ENCODE measurements at places on chromosomes 12 and 14. TPM values are rescaled to one million over a fixed set of nuclear protein-coding genes. Genes with fewer than 3 reads are reported as not detected.

GRCh38 chr12:98294051-98294805 is 221.2 kb upstream of the TMPO start:
- peaks cover 9% of the 10 kb centered on the region for H3K27me3 ChIP-seq
- no peak for DNase-seq
- no peak overlapping the region for H3K27ac ChIP-seq
- no peaks in the 10 kb centered on the region for H3K4me1 ChIP-seq
- H3K4me3 ChIP-seq, result no peak overlapping the region
- H3K36me3 ChIP-seq, result no peaks in the 10 kb centered on the region

GRCh38 chr12:53728206-53728605 is 954 bp upstream of the CALCOCO1 start:
- H3K4me3 ChIP-seq, result peak overlapping the region; percentile 95
- peaks cover 11% of the 10 kb centered on the region for H3K36me3 ChIP-seq
- H3K27ac ChIP-seq, result peak overlapping the region; percentile 90

DNA sequence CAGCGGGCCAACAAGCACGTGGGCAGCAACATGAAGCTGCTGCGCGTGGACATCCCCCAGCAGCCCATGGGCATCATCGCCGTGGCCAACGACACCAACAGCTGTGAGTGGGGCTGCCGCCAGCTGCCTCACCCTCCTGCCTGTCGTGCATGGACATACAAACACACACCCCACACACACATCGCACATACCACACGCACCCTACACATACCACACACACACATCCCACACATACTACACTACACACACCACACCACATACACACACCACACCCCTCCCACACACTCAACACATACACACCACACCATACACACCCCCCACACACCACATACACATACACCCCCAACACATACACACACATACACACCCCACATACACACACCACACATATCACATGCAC is 25.2 kb upstream of the NXPH4 start:
- H3K4me3 ChIP-seq, result no peak overlapping the region
- H3K36me3 ChIP-seq, result no peaks in the 10 kb centered on the region

DNA sequence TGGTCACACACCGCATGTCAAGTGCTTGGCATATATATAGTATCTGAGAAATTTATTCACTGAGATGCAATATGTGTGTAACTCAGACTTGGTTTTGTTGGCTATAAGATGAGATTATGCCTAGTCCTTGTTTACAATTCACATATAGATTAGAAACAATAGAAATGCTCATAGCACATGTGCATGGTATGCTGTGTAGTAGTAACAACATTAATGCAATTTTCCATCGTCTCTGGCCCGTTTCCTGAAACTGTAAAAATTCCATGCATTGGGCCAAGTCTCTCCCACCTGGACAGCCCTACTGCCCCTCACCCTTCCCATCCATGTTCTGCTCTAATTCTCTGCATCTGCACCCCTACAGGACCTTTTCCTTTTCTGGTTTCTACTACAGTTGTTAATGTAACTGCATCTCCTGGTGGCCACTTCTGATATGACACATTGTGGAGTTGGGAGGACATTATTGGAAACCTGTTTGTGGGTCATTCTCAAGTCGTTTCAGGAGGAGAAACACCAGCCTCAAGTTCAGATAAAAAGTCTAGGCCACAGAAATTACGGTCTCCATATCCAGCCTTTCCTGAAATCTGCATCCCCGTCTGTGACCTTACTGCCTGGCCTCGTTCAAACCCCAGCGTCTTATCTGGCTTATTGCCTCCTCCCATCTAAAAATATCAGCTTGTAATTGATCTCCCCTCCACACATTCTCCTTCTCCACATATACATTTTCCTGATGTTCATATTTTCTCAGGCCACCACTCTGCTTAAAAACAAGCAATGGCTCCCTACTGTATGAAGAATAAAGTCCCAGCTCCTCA is 37.5 kb downstream of the EMP1 start:
- peaks cover 13% of the 10 kb centered on the region for H3K27me3 ChIP-seq
- no peaks in the 10 kb centered on the region for H3K4me1 ChIP-seq
- DNase-seq, result peak; percentile 82
- no peaks in the 10 kb centered on the region for H3K36me3 ChIP-seq
- no peak overlapping the region for H3K27ac ChIP-seq

- peaks cover 79% of the 10 kb centered on the region for H3K4me1 ChIP-seq
- DNase-seq, result no peak
Measured at GRCh38 chr12:49672301-49673217, 34.6 kb downstream of the FMNL3 start.

GRCh38 chr12:17060260-17060659 is 454.3 kb upstream of the LMO3 start:
- no peaks in the 10 kb centered on the region for H3K4me1 ChIP-seq
- H3K4me3 ChIP-seq, result no peak overlapping the region
- DNase-seq, result no peak
- no peaks in the 10 kb centered on the region for H3K36me3 ChIP-seq

DNA sequence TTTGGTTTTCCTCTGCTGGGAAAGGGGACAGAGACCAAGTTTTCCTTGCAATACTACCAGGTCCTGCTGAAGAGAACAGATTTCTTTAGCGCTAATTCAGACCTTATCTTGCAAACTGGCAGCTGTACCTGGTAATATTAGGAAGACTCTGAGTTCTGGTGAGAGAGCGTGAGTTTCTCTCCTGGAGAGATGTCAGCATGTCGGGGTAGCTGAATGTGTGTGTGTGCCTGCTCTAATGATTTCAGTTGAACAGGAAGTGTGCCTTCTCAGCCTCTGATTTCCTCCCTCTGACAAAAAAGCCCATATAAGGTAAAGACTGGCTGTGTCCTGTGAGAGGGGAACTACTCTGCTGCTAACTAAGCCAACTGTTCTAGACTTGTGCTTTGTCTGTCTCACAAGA is 10.3 kb upstream of the ERP27 start:
- H3K4me1 ChIP-seq, result peaks cover 74% of the 10 kb centered on the region
- no peaks in the 10 kb centered on the region for H3K27me3 ChIP-seq
- peak overlapping the region; percentile 95 for H3K27ac ChIP-seq
- peak overlapping the region; percentile 79 for H3K4me3 ChIP-seq
- peak; percentile 89 for DNase-seq

DNA sequence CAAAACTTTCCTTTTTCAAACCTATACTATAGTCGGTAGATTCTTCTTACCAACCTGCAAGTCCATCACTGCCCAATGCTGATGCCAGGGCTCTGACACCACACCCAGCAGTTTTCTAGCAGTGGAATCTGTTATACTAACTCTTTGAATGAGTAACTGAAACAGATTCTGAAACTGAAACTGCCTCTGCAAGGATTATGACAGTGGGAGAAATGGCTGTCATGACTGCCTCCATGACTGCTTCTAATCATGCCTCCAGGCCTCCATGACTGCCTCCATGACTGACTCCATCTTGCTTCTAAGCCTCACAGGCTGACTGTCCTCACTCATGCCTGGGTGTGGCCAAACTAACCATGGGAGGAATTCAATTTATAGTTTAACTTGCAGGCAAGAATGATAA is 29.4 kb upstream of the OXA1L start:
- H3K36me3 ChIP-seq, result peaks cover 2% of the 10 kb centered on the region
- H3K4me3 ChIP-seq, result no peak overlapping the region
- H3K27ac ChIP-seq, result peak overlapping the region; percentile 82
- peaks cover 24% of the 10 kb centered on the region for H3K4me1 ChIP-seq
- peak; percentile 83 for DNase-seq
- H3K27me3 ChIP-seq, result peaks cover 2% of the 10 kb centered on the region

The FOXN4 gene
- total RNA-seq, result not detected

- no peak overlapping the region for H3K4me3 ChIP-seq
- no peaks in the 10 kb centered on the region for H3K36me3 ChIP-seq
- H3K27ac ChIP-seq, result no peak overlapping the region
- DNase-seq, result no peak
Measured at GRCh38 chr12:54166567-54167499, 22.0 kb downstream of the SMUG1 start.

- no peaks in the 10 kb centered on the region for H3K4me1 ChIP-seq
- DNase-seq, result no peak
- peaks cover 22% of the 10 kb centered on the region for H3K27me3 ChIP-seq
- no peak overlapping the region for H3K4me3 ChIP-seq
Measured at GRCh38 chr14:20982646-20983369, 7.0 kb upstream of the METTL17 start.

GRCh38 chr12:25458047-25458552 is 95.0 kb downstream of the LMNTD1 start:
- peaks cover 3% of the 10 kb centered on the region for H3K27me3 ChIP-seq
- no peak for DNase-seq
- H3K36me3 ChIP-seq, result no peaks in the 10 kb centered on the region
- H3K4me1 ChIP-seq, result no peaks in the 10 kb centered on the region

The AQP2 gene
- not detected for total RNA-seq

The ANKRD33 gene
- not detected for total RNA-seq

GRCh38 chr12:19916196-19916753 is 452.1 kb upstream of the PDE3A start:
- H3K36me3 ChIP-seq, result no peaks in the 10 kb centered on the region
- no peak for DNase-seq
- no peak overlapping the region for H3K27ac ChIP-seq
- H3K27me3 ChIP-seq, result no peaks in the 10 kb centered on the region
